ENCODE measurements at places on chromosomes 7 and 10. TPM values are rescaled to one million over a fixed set of nuclear protein-coding genes. Genes with fewer than 3 reads are reported as not detected.

DNA sequence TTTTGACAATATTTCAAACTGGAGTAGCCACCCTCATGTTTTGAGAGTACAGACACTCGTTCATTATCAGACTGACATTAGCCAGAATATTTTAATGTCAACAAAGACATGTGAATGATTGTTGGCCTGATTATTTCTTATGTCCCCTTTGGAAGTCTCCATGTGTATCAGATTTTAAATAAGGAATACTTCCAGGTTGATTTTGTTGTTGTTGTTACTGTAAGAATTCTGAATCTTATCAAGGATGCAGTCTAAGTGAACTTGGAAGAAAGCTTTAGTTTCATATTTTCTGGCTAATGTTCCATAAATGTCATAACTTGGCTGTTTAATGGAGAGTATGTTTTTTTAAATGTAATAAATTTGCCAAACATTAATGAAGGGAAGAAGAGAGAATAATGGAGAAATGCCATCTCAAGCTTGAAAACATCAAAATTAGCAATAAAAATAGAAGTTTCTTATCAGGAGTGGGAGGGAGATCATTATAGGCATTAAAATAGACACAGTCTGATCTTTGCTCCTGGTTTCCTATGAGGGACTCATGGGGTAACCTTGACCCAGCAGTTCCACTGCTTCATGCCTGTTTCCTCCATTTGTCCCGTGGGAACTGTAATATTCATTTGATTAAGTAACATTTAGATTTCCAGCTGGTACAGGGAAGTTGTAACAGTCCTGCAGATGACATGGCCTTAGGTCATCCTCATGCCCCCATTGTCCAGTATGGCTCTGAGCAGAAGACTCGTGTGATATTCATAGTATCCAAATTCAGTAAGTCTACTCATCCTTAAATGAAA lies 122.4 kb upstream of the KIAA1217 start:
- DNase-seq = no peak

GRCh38 chr10:77264107-77264506 lies 373.5 kb downstream of the KCNMA1 start:
- no peak for DNase-seq

DNA sequence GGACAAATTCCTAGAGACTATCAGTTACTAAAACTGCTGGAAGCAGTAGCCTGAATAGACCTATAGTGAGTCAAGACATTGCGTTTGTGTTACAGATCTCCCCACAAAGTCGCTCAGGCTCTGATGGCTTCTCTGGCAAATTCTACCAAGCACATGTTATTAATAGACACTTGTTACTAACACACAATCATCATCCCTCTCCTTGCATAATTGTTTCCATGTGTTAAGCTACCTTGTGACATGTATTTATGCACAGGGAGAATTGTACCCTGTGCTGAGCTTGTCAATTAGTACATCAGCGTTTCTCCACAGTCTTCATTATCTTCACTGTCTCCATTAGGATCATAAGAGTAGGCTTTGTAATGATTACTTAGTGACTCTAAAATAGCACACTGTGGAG lies 31.2 kb downstream of the DYNC2I1 start:
- DNase-seq = no peak

DNA sequence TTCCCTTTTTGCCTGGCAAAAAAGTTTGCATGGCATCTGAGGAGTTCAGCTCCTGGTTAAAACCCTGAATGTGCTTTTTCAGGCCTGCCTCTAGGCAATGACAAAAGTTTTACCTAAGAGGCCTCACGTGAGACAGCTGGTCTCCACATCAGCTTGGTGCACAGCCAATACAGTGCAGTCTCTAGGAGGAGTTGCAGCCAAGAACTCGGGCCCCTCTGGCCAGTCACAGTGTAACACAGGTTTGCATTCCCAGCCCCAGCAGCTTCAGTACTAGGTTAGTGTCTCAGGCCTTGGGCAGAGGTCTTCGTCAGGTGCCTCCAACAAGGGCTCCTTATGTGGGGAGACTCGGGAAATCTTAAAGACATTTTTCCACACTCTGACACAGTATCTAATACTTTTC lies 771.7 kb downstream of the SORCS1 start:
- no peak for DNase-seq

DNA sequence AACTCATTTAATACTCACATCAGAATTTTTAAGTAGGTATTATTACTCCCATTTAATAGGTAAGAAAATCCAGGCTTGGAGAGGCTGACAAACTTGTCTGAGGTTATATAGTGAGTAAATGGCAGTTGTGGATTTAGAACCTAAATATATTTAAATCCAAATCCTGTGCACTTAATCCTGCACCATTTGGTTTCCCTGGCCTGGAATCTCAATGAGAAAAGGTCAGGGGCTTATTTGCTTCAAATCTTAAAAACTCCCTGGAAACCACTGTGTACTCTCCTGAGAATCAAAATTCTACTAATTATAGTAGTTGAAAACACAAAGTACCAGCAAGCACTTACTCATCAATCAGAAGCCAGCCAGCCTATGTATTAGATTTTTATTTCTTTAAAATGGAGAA lies 97.7 kb downstream of the DNMBP start:
- no peak for DNase-seq

DNA sequence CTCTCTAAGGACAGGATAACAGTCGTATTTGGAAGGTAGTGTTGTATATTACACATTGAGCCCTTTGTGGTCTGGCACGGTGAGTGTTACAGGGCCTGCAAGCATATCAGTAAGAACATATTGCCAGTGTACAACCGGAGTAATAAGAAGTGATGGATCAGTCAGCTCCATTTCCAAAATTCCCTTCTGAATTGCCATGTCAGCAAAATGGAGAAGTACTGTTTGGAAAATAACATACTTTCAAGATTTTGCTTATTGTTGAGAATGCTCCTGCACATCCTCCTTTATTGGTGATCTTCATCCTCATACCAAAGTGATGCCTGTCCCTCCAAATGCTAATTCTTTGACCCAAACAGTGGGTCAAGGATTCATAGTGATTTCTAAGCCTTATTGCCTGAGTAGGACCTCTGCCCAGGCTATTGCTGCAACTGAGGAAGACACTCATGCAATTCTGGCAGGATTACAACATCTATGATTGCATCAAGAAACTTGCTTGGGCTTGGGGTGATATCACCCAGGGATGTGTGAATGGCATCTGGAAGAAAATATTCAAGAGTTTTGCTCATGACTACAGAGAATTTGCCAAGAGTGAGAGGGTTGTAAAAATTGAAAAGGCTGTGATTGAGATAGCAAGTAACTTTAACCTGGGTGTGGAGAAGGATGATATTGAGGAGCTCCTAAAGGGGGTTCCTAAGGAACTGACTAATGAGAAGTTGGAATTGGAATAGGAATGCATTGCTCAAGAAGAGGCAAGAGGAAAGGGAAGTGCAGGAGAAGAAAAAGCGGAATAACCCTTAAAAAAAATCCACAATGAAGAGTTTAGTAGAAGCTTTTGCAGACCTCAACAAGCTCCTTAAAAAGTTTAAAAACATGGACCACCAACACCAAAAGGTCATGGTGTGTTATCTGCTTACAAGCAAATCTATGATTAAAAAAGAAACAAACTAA lies 452.2 kb upstream of the SORCS1 start:
- no peak for DNase-seq

DNA sequence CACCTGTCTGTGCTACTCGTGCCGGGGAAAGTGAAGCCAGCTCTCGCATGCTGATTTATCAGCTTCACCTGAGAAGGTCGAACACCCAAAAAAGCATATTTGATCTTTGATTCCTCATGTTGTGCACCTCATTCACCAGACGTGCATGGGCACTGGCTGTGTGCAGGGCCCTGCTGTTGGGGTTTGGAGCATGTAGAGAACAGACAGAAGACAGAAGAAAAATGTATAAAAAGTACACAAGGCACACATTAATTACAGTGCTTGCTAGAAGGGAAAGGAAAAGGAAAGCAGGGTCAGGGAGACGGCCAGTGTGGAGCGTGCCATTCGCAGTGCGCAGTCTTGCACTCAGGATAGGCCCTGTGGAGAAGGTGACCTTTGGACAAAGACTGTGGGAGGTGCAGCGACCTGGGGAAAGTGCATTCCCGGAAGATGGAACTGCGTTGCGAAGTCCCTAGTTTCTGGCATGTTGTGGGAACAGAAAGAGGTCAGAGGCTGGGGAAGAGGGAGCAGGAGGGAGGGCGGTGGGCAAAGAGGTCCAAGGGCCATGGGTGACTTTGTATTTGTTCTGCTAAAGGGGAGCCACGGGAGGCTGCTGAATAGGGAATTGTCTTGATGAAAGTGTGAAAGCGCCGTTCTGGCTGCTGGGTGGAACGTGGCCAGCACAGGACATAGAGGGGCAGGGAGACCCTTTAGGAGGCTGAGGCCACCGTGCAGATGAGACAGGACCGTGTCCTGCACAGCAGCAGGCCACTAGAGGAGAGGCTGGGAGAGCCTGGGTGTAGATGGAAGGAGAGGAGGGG lies 232.8 kb downstream of the GLRX3 start:
- DNase-seq = no peak

The MYO3A gene
- 0.13 TPM for total RNA-seq

The CDK14 gene
- total RNA-seq = 13.1 TPM

The NT5C3A gene
- 25.3 TPM for total RNA-seq
